T-helper 2 cell treated with Interferon-gamma antibody and Interleukin-4, amounts not matched to agents 5 μg/mL and 100 μg/mL, for 36 hours (primary cell): ENCODE measurements at places on chromosomes 12 and 14.
A peak's percentile ranks its signal among the peaks of the same experiment; 100 is the strongest.

GRCh38 chr12:133026996-133027395, 10.3 kb upstream of the ZNF84 start:
- DNase-seq, result no peak

DNA sequence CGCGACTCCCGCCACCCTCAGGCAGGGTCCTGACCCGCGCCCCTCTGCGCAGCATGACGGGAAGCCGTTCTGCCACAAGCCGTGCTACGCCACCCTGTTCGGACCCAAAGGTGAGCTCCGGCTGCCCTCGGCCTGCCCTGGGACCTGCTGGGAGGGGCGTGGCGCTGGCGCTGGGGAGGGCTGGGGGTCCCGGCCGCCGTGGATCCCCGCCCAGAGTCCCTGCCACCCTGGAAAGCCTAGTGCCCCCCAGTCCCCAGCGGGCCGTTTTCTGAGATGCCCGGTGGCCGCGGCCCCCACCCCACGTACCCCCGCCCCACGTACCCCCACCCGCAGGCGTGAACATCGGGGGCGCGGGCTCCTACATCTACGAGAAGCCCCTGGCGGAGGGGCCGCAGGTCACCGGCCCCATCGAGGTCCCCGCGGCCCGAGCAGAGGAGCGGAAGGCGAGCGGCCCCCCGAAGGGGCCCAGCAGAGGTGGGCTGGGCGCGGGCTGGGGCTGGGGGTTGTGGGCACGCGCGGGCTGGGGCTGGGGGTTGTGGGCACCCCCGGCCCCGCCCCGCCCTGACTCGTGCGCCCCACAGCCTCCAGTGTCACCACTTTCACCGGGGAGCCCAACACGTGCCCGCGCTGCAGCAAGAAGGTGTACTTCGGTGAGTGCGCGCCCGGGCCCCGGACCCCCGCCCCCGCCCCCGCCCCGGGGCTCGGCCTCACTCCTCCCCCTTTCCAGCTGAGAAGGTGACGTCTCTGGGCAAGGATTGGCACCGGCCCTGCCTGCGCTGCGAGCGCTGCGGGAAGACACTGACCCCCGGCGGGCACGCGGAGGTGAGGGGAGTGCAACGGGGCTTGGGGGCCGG, 4.0 kb downstream of the CRIP2 start:
- no peak for DNase-seq

DNA sequence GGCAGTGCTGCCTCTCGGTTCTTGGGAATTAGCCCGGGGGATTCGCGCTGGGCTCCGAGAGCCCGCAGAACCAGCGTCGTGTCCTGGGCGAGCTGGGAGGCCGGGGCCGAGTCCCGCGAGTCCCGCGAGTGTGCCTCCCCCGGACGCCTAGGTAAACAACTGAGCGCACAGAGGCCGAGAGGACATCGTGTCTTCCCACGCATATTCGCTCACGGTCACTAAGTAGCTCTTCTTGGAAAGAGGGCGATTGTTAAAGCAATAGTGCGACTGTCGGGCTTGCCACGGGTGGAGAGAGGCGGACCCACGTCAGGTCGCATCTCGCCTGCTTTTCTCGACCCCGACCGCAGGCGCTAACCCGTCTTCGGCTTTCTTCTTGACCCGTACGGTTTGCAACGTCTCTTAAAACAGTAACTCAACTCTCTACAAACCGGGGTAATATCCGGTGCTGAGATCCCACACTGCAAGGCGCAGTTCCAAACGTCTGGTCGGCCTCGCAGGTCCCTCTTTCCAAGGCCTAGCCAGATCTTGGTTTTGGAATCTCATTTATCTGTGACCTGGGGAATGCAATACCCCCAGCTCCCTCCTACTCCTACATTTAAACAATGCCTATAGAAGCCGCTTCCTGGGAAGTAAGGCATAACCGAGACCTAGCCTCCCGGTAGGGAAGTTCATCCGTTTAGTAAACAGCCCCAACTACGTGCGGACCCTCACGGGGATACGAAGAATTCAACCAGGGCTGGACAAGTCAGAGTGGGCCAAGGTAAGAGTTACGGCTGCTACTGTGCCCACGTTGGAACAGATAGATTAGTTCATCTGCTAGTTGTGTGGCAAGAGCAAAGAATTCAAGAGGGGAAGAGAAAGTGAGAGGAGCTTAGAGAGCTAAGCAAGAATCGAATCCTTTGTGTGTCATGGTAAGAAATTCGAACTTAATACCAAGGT, 736 bp upstream of the PHLDA1 start:
- peak; percentile 72 for DNase-seq

- no peak for DNase-seq
Observed at GRCh38 chr12:66258011-66258410, 44.3 kb upstream of the HELB start.

GRCh38 chr12:8950221-8950527, 729 bp upstream of the M6PR start:
- DNase-seq, result no peak

GRCh38 chr12:27474344-27474743, 27.8 kb downstream of the SMCO2 start:
- no peak for DNase-seq

DNA sequence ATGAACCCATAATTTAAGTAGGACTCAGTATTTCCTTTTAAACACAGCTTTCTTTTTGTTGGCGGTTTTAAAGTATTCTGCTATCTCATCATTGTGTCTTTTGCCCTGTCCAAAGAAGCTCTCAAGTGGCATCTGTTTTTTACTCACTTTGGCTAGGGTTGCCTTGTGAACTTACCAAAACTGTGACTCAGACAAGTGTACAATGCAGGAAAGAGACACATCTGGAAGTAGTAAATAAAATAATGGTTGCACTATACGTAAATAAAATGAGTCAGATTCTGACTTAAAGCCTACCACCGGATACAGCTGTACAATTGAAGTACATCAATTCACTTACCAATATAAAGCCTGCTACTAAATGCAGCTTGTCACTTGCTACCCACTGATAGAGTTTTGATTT, 619.2 kb upstream of the LRFN5 start:
- DNase-seq, result no peak

- no peak for DNase-seq
Observed at GRCh38 chr14:105933238-105933637, 406.9 kb downstream of the TMEM121 start.

DNA sequence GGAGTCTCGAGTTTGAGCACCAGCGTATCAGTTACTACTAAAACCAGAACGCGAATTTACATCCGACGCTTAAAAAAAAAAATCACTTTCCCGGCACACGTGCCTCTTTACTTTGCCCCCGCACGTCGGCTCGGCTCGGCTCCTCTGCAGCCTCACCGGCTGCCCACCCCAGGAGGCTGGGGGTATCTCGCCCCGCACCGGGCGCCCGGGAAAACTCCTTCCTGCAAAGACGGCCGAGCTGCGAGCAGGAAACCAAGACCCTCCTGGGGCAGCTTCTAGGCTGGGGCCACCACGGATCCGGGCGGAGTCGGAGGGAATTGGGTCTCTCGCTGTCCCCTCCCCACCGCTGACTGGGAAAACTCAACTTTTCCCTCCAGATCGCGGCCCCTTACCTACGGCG, 610 bp downstream of the VSIG10 start:
- DNase-seq, result peak; percentile 5

DNA sequence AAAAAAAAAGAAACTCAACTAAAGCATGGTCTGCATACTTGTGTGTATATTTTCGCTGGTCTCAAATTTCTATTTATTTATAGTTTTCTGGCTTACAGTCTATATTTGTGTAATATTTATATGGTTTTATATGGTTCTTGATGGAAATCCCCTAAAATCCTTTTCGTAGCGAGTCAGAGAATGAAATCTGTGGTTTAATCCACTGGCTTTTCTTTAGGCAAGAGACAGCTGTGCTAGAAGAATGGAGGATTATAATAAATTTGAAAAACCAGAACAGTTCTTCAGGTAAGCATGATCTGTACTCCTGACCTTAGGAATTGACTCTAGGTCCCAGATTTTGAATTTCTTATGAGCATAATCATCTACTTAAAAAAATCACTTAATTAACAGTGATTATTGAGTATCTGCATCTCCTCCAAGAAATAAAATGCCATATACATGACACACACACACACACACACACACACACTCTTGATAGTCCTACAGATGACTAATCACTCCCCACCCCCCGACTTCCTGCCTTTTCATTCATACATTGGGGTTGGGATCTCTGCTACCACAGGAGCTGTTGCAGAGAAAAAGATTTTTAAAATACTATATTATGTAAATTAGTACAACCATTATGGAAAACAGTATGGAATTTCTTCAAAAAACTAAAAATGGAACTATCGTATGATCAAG, 113.4 kb downstream of the CRADD start:
- peak; percentile 27 for DNase-seq

GRCh38 chr12:44889162-44889561, 13.0 kb upstream of the NELL2 start:
- DNase-seq, result no peak

DNA sequence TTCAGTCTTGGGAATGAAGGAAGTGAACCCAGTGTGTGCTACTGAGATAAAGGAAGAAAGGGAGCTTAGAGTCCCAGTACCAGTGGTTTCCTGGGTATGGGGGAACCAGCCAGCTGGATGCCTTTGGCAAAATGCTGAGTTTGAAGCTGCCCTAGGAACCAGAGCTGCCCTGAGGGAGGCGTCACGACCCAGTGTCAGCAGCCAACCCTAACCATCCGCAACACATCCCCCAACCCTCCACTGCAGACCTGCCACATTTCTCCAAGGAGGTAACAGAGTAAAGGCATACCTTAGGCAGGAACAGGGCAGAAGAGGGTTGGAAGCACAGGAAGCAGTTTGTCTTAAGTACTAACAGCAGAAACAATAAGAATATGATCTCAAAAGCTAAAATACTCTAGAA, 28.6 kb downstream of the PRDM4 start:
- DNase-seq, result no peak

GRCh38 chr14:75709207-75709812, 48.3 kb downstream of the TTLL5 start:
- DNase-seq, result peak; percentile 26

DNA sequence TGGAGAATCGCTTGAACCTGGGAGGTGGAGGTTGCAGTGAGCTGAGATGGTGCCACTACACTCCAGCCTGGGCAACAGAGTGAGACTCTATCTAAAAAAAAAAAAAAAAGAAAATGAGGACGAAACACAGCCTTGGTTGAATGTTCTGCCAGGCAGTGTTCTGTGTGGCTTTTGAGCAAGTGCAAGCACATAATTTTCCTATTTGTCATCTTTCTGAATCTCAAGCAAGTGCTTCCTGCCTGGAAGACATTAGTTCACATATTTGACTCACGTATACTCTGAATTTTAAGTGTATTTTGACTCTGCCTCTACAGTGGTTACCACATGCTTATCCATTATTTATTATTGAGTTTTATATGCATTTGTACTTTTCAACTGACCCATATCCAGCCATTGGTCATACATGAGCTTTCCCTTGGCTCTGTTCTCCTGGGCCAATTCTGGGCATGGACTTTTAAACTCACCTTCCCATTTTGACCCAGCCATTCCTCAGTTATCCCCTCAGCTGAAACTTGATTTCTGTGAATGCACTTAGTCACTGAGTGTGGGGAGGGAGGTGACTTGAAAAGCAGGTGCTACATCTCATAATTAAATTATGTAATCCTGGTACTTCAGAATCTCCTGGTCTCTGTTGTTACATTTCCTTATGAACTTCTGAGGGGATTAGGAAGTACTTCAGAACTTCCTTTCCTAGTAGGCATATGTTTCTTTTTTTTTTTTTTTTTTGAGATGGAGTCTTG, 8.1 kb downstream of the OR10G2 start:
- DNase-seq, result no peak

- DNase-seq, result no peak
Observed at GRCh38 chr12:29709496-29710040, 74.2 kb downstream of the TMTC1 start.

DNA sequence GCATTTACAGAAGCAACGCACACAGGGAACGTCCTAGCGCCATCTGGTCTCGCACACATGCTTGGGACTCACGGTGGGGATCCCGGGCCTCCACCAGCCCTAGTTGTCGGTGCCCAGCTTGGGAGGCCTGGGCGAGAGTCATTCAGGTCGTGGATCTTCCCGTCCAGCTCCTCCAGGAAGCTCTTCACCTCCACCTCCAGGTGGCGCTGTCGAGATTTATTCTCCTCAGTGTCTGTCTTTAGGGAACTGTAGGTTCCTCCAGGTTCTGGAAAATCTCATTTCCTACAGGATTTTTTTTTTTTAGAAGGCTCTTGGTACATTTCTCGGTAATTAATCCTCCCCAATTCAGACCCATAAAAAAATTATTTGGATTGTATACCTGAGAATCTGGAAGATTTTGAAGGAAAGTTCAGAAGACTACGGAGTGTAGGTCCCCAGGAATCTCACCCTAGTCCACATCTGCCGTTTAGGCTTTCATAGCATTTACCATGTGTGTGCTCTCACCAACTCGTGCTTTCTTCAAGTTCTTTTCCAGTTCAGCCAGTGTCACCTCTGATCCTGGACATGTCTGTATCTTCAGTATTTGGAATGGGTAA, 910.0 kb downstream of the TMEM121 start:
- DNase-seq, result peak; percentile 39

DNA sequence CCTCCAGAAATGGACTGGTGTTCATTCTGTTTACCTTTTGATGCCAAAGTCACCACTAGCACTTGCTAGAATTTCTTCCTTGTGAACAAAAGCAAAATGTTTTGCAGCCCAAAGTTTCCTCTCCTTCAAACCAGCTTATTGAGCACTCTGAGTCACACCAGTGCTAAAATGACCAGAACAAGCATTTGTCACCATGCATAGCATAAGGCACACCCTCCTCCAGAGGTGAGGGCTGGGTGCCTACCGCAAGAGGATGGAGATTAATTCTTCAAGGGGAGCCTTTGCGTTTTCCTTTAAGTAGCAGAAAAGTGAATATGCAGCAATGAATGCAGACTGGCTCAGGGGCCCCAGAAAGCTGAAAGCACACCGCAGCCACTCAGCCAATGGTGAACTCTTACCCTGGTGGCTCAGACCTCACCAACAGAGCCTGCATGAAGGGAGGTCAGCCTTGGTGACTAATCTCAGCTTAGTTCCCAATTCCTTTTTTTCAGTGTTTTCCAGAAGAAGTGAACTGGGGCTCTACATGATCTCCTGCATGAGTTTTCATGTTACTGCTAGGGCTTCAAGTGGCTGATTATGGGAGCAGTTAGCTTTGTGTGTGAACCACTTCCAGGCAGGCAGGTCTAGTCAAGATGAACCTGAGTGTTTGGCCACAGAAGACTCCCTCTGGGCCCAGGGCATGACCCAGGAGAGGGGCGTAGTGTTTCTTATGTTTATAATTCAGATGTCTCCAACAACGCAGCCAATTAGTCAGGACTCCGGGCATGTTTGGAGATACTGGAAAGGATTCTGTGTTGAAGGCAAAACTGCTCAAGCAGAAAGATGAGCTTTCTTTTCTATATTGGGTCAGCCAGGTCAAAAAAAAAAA, 96.3 kb downstream of the PAX9 start:
- no peak for DNase-seq

- DNase-seq, result no peak
Observed at GRCh38 chr12:89347325-89347829, 4.9 kb downstream of the DUSP6 start.

GRCh38 chr14:59251811-59252771, 63.6 kb downstream of the DAAM1 start:
- no peak for DNase-seq

DNA sequence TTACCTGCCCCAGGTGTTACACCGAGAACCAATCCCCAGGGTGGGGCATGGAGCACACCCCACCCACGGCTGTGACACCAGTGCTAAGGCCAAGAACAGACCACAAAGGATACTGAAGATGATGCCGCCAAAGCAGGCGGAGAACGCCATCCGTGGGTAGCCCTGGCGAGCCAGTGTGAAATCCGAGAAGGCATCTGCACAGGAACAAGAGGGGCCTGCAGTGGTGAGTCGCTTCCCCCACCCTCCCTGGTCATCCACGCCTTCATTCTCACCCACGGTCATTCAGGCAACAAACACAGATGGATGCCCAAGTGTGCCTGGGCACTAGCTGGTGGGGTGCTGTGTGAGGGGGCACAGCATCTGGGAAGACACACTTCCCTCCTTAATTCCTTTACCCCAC, 28.5 kb downstream of the SLC8B1 start:
- no peak for DNase-seq
